ENCODE measurements at places on chromosomes 6 and 20. TPM values are rescaled to one million over a fixed set of nuclear protein-coding genes. Genes with fewer than 3 reads are reported as not detected.

The HLA-DMA gene
- total RNA-seq = 1.3 TPM

The BMP6 gene
- 2.3 TPM for total RNA-seq

The ADGRF1 gene
- 17.1 TPM for total RNA-seq

The CENPW gene
- 50.7 TPM for total RNA-seq

The MLN gene
- total RNA-seq = not detected

The SLC22A2 gene
- not detected for total RNA-seq

The CRISP2 gene
- not detected for total RNA-seq

The PDYN gene
- total RNA-seq = not detected
